MM.1S (cell line): ENCODE measurements at places on chromosomes 6 and 20.

DNA sequence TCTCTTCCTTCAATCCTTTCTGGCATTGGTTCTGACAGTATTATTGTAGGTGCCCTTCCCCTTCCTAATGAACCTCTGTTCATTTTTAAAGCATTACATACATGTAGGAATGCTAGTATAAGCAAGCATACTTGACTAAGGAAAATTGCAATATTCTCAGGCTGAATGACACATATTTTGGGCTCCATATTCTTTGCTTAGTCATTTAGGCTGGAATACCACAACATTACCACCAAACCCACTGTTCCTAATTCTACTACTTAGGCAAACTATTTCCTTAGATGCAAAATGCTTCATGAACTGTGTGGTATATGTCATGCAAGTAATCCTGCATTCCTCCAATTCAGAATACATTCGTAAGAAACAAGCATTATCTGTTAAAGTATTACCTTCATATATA, 113.9 kb downstream of the PRDM1 start:
- no peak for DNase-seq

GRCh38 chr6:160929831-160930230, 61.7 kb upstream of the MAP3K4 start:
- no peak for DNase-seq

GRCh38 chr6:159307246-159307790, 138.1 kb downstream of the FNDC1 start:
- DNase-seq, result no peak

GRCh38 chr6:35065441-35065800, 75.7 kb downstream of the TCP11 start:
- no peak for DNase-seq

- DNase-seq, result no peak
Observed at GRCh38 chr6:33997265-33997664, 148.6 kb downstream of the GRM4 start.

- no peak for DNase-seq
Observed at GRCh38 chr6:9657994-9658393, 756.9 kb downstream of the TFAP2A start.
